ENCODE measurements at places on chromosomes 13 and 19.

DNA sequence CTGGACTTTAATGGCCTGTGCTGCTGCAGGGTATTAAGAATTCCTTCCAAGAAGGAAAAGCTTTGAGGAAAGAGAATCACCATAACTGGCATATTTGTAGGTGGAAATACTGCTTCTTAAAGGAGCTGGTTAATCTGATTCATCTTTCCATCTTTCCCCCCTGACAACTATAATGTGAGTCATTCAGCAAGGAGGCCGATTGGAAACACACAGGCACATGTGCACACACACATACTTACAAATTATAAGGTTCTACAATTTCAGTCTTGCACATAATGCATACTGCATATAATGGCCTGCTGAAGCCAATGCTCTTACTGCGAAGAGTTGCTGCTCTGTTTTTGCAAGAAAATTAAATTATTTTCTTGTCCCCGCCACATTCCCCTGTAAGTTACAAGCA is 78.8 kb upstream of the TPP2 start:
- DNase-seq, result no peak

- peak; percentile 92 for DNase-seq
Measured at GRCh38 chr13:41456768-41457588, at the start of gene RGCC. Gene RGCC (plus strand): TSS chr13:41457550. CDS start chr13:41457708, 158 bp downstream.

GRCh38 chr13:30510811-30511371 is 45.2 kb upstream of the HMGB1 start:
- no peak for DNase-seq

DNA sequence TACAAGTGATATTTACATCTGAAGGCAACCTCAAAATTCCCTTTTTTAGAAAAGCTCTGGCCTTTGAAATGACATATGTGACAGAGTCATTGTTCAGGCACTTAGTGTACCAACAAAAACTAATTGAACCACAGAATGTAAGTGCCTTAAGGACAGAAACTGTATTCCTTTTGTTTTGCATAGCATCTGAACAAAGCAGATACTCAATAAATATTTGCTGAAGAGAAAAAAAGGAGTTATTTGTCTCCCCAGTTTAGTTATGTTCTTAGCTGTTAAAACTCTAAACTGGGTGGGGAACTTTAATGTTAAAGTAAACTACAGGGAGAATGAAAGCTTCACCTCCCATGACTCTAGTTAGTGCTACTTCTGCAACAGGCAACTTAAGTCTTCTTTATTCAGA is 56.8 kb upstream of the KLF5 start:
- no peak for DNase-seq

GRCh38 chr13:105538346-105538745 is 997.1 kb downstream of the EFNB2 start:
- no peak for DNase-seq

DNA sequence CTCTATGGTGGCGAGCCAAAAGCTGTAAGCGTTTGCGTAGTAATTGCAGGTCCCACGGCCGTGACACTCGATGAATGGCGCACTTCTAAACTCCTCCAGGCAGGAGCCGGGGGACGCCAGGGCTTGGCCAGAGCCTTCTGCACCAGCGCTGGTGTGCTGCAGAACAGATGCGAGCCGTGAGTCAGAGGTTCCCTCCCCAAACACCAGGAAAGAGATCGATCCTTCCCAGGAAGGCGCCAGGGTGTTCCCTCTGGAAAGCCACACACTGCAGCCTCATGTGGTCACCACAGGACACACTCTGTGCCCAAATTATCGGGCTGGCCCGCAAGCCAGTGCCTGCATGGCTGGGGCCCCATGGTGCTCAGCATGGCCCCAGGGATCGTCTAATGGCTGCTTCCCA is 154.6 kb downstream of the COL4A1 start:
- no peak for DNase-seq

DNA sequence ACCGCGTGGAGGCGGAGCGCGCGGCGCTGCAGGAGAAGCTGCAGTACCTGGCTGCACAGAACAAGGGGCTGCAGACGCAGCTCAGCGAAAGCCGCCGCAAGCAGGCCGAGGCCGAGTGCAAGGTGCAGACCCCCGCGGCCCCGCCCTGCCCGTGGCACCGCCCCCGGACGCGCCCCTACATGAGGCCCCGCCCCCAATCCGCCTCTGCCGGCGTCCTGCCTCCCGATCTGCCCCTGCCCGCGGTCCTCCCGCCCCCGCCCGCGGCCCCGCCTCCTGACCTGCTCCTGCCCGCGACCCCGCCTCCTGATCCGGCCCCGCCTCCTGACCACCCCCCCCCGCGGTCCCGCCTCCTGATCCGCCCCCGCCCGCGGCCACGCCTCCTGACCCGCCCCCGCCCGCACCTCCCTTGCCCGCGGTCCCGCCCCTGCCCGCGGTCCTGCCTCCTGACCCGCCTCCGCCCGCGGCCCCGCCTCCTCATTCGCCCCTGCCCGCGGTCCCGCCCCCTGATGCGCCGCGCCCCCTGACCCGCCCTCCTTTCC is 11.7 kb downstream of the PRR36 start:
- DNase-seq, result peak; percentile 46

DNA sequence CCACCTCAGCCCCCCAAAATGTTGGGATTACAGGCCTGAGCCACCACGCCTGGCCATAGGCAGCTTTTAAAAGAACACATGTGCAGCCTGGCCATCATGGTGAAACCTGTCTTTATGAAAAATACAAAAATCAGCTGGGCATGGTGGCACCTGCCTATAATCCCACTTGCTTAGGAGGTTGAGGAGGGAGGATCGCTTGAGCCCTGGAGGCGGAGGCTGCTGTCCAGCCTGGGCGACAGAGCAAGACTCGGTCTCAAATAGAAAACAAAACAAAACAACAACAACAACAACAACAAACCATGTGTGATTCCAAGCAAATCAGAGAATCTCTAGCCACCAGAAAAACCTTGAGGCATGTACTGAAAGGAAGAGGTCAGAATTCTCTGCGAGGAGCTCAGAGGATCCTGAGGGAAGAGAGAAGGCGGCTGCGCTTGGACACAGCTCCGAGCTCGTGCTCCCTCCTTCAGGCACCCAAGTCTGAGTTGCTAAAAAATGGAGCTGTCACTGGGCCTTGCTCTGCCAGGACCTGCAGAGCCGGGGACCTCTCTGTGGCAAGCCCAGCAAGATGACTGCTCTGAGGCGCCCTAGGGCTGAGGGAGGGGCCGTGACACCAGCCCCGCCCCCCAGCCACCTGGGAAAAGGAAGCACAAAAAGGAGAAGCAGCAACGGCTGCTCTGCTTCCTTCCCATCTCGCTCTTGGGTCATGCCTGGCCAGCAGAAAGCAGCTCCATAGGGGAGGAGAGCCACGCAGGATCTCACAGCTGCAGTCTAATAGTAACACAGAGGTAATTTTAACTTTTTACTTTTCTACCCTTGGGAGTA is at the start of gene ARL11:
TSS of gene ARL11 (plus strand) at position 677 of the 822 bp plus-strand sequence. CDS start 1,941 bp downstream, outside the sequence.
- DNase-seq, result peak; percentile 32

GRCh38 chr19:42253245-42254088 is 1.5 kb downstream of the ERF start:
- peak; percentile 51 for DNase-seq

- DNase-seq, result no peak
Measured at GRCh38 chr19:47352095-47352494, 3.0 kb downstream of the DHX34 start.

GRCh38 chr13:68176475-68176874 is 946.3 kb upstream of the PCDH9 start:
- no peak for DNase-seq

GRCh38 chr13:112895521-112896465 is 73.2 kb upstream of the MCF2L start:
- no peak for DNase-seq

DNA sequence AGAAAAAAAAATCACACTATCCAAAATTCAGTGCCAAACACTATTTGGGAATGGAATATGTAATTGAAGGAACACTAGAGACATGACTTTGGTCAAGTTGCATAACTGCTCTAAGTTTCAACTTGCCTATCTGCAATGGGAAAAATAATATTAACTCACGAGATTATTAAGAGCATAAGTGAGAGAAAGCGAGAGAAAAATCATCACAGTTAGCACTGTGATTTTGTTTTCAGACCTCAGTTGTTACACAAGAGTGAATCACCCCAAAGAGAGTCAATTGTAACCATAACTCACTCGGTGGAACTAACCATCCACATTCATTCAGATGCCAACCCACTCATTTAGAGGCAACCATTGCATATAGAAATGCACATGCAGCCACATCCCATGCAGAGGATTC is 147.1 kb downstream of the NHLRC3 start:
- no peak for DNase-seq

DNA sequence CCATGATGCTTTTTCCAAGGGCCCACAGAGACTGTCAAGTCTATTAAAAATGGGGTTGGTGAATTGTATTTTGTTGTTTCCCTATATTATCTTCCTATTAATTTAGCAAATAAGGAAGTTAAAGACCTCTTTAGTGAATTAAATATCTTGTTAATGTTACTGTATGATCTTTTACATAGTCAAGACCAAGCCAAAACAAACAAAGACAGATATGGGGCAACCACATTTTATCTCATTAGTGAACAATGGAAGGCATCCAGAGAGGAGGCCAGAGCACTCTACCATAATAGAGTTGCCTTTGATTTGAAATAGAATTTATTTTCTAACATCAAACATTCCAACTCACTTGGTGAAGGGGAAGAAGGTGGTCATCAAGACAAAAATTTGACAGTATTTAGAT is 169.4 kb downstream of the B3GLCT start:
- DNase-seq, result no peak

- DNase-seq, result no peak
Measured at GRCh38 chr13:87078947-87079795, 592.0 kb upstream of the SLITRK5 start.

DNA sequence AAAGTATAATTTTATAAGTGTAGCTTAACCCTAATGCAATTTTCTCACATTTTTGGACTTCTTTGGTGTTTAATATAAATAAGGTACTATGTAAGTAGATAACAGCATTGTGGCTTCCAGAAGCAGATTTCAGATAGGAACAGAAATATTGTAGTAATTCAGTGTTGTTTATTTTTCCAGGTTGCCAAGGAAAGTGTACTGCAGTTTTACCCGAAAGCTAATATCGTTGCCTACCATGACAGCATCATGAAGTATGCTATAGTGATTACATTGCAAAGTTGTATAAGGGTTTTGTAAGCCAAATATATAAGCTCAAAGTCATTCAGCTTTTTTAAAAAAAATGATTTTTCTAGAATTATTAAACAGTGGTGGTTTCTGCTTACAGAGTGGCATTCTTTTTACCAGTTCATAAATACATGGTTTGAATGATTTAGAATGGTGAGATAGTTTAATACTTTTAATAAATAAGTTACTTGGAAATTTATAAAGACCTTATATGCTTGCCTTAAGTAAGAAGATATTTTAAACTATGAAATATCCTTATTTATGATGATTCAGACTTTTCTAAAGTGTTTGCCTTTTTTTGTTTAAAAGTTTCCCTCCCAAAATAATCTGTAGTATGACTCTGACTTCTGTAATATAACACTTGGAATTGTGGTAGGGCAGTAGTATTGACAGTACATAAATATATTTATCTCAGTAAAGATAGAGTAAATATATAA is 3.7 kb downstream of the UBA2 start:
- DNase-seq, result no peak

DNA sequence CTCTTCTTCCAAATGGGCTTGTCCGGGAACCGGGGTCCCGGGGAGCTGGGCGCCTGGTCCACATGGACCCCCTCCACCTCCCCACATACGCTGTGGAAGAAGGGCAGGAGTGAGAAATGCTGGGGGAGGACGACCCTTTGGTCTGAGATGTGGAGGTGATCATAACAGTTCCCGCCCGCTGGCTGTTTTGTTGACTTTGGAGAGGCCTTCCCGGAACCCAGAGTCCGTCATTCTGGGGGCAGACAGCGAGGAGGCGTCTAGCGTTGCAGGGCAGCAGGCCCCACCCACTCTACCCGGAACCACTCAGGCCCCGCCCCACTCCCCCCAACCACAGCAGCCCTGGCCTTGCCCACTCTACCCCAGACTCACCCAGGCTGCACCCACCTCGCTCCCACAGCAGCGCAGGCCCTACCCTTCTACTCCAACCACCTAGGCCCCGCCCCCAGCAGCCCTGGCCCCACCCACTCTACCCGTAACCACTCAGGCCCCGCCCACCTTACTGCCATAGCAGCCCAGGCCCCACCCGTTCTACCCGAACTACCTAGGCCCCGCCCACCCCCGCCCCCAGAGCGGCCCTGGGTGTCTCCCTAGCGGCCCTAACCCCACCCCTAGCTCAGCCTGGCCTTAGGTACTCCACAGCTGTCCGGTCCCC is 7.1 kb downstream of the GPR108 start:
- DNase-seq, result no peak

- no peak for DNase-seq
Measured at GRCh38 chr19:41420101-41420880, 6.9 kb downstream of the B3GNT8 start.

GRCh38 chr19:13952931-13953531 is 722 bp downstream of the DCAF15 start:
- no peak for DNase-seq

- no peak for DNase-seq
Measured at GRCh38 chr13:96821381-96821780, 172.9 kb downstream of the OXGR1 start.

DNA sequence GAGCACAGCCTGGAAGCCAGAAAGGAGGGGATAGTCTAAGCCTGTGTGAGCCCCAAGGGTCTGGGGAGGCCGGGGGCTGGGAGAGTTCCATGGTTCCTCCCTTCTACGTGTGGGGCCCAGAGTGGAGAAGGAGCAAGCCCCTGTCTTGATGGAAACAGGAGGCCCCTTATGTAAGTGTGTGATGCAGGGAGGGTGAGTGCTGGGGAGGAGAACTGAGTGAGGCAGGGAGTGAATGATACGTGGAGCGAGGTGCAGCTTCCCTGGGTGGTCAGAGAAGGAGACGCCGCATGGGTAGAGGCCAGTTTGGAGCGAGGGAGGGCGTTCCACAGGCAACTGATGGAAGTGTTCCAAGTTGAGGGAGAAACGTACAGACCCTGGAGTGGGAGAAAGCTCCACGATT is 16.0 kb downstream of the MAG start:
- no peak for DNase-seq

GRCh38 chr13:71327266-71327665 is 539.7 kb downstream of the DACH1 start:
- no peak for DNase-seq

- no peak for DNase-seq
Measured at GRCh38 chr13:113272701-113273181, 24.3 kb upstream of the LAMP1 start.

DNA sequence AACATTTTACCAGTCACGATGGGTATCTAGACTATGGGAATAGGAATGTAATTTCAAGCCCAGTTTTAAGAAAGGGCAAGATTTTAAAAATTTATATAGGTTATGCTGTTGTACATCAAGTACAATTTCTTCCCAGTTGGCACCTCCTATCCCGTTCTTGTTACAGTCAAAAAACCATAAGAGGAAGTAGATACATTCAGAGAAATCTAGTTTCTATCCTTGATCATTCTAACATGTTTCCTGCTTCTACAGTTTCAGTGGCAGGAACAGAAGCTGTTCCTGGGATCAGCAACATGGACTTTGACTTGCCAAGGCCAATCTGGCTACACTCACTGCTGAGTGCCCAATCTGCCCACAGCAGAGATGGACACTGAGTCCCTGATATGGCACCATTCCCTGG is 14.7 kb upstream of the FPR3 start:
- no peak for DNase-seq

GRCh38 chr13:34623331-34623730 is 318.7 kb upstream of the NBEA start:
- no peak for DNase-seq

All from stimulated activated CD4-positive, alpha-beta T cell treated with anti-CD3 and anti-CD28 coated beads, TNF-alpha, amount 100 ng/mL, for 1 hour (primary cell).